ENCODE measurements at places on chromosomes 4 and X.

DNA sequence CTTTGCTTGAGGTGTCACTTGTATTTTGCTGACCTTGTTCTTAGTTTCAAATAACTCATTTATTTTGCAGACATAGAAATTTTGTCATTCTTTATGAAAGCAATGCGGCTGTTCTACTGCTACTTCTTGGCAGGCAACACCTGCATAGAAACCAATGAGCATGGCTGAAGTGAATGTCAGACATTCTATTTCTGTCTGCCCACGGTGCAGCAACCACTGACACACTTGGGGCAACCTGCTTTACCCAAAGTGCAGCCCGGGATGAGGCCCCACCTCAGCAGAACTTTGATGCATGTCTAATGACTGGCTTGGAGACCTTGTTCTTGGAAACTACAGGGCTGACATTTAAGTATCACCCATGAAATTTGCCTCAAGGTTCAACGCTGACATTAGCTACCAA is 93.6 kb downstream of the RBM47 start:
- DNase-seq: no peak

GRCh38 chr4:121740796-121741409 is 24.1 kb downstream of the SMIM43 start:
- DNase-seq: no peak

- no peak for DNase-seq
Observed at GRCh38 chrX:17842769-17843525, 18.2 kb downstream of the RAI2 start.

DNA sequence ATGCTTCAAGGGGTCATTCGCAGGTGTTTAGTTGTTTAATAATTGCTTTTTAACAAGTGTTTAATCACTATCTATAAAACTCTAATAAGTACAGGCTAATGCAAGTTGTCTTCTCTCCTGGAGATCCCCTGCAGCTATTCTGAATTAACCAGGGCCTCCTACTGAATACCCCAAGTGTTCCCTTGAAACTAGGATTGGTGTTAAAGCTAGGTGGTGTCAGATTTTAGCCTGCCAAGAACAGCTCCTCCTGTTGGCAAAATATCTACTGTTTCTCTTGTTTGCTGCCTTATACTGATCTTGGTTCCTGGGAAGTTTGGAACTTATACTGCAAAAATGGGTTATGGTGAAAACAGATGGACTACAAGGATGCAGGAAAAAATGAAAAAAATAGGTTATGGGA is 26.1 kb upstream of the TMEM154 start:
- DNase-seq: no peak

DNA sequence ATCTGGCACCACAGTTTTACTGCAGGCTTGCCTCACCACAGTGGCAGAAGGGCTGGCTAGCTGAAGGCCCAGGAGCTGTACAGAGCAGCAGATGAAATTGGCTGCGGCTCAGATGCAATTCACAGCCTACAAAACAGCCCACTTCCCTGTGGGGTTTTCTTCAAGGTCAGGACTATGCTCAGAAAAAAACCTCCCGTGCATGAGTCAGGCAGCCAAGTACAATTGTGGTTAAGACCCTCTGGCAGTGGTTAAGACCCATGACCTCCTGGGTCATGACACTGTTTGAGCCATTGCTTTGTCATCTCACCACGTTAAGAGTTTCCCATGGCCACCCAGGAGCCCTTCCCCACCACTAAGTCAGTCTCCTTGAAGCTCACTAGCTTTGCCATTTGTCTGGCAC is 276.3 kb downstream of the HNRNPD start:
- no peak for DNase-seq

- no peak for DNase-seq
Observed at GRCh38 chrX:13383907-13384306, 64.1 kb upstream of the ATXN3L start.

- DNase-seq: no peak
Observed at GRCh38 chr4:3261411-3262207, 12.7 kb downstream of the MSANTD1 start.

DNA sequence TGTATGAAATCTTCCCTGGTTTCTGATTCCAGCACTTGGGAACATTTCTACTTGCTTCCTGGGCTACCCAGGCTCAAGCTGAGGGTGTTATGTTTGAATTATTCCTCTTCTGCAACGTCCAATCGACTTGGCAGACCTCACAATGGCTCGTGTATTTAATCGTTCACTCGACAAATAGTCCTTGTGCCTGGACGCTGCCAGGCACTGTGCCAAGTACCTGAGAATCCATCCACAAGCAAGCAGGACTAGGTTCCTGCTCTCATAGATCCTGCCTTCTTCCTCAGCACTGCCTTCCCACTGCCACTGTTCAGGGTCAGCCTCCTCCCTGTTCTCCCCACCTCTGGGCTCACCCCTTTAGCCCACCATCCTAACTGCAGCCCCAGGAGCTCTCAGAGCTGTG is 113.3 kb downstream of the EFNB1 start:
- no peak for DNase-seq

GRCh38 chr4:8644461-8644891 is 51.9 kb downstream of the CPZ start:
- DNase-seq: no peak
